Osteocyte (in vitro differentiated cells): ENCODE measurements at places on chromosomes 7 and 10. TPM values are rescaled to one million over a fixed set of nuclear protein-coding genes. Genes with fewer than 3 reads are reported as not detected.

Gene MICALL2
- 55.9 and 63.1 TPM in 2 replicates for total RNA-seq

Gene MLXIPL
- total RNA-seq = 0.43 TPM in 1 of 2 replicates, not detected in the other

Gene NKX1-2
- not detected in 2 replicates for total RNA-seq

Gene RBP3
- not detected in 2 replicates for total RNA-seq

DNA sequence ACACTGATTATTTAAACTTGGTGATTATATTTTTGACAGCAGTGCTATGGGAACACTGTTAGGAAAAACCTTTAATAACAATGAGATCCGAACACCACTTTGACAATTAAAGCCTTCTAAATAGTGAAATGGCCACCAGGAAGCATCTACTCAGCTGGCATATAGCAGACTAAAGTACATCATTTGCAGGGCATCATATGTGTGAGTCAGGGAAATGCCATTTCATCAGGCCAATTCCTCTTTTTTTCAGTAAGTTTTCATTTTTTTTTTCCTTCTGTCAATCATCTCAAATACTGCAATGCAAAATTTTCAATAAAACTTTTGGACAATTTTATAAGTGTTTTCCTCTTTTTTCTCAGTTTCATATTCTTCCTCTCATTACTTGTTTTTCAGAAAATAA, 521.4 kb upstream of the SEMA3D start:
- no peak overlapping the region for H3K27ac ChIP-seq
- no peak for DNase-seq
- no peaks in the 10 kb centered on the region for H3K27me3 ChIP-seq
- H3K36me3 ChIP-seq = no peaks in the 10 kb centered on the region
- H3K4me3 ChIP-seq = no peak overlapping the region
